ENCODE measurements at places on chromosomes 3 and 15.

GRCh38 chr3:67228136-67228535, 230.0 kb downstream of the KBTBD8 start:
- no peak for DNase-seq

DNA sequence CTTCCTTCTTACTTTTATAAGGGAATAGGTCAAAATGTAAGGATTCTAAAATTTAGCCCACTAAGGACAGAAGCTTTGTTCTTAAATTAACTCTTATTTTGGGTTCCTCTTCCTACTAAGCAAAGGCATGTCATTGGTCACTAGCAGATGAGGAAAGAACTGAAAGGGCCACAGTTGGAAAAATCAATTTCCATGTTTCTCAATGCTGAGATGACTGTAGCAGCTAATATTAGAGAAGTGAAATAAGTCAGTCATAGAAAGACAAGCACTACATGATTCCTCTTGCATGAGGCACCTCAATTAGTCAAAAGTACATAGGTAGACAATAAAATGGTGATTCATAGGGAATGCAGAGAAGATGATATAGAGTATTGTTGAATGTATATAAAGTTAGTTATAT, 353.7 kb downstream of the RSL24D1 start:
- no peak for DNase-seq

DNA sequence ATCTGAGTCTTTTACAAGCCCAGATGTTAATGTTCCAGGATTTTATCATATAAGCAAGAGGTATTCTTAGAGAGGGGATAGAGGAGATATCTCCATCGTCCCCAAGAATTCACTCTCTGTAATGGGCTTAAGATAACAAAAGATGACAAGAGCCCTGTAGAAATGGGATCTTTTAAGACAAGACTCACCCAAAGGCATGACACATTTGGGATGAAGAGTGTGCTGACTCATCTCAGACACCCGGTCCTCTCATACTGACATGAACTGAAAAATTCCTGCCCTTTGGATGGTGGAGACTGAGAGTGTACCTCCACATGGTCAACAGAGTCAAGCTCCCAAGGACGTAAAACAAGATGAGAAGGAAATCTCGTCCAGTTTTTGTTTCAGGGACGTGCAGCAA, 11.0 kb downstream of the LEKR1 start:
- no peak for DNase-seq

DNA sequence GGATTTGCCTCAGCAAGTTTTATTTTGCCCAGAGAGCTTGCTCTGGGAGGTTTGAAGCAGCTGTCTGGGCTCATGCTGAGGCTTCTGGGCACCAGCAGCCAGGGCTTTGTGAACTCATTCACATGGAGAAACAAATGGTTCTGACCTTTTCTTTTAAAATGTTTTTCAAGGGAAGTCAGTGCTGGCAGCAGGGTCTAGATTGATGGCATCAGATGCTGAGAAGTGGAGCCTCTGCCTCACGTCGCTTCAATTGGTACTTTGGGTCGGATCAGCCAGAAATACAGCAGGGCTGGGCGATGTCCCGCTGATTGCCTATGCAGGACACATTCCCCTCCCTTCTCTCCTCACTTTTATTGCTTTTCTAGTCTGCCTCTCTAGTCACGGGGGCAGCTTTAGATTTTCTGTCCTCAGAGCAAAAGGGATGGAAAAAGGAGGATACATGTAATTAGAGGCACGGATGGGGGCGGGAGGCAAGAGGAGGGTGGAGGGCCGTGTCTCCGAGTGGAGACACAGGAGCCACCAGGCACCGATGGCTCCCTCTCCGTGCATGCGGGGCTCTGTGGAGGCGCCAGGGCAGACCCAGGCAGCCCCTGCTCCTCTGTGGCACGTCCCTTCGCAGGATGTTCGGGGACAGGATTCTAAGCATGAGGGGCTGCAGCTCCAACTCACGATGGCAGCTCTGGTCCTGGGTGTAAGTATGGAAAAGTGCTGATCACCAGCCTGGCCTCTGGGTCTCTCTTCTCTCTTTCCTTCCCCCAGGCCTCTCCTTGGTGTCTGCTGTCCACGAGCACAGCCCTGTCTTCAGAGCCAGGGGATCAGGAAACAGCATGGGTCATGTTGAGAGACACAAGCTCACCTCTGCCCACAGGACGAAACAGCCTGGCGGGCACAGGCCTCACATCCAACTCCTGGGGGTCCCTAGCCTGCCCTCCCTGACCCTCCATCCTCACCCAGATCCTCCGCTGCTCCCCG, 116.1 kb downstream of the FAM43A start:
- DNase-seq: no peak

DNA sequence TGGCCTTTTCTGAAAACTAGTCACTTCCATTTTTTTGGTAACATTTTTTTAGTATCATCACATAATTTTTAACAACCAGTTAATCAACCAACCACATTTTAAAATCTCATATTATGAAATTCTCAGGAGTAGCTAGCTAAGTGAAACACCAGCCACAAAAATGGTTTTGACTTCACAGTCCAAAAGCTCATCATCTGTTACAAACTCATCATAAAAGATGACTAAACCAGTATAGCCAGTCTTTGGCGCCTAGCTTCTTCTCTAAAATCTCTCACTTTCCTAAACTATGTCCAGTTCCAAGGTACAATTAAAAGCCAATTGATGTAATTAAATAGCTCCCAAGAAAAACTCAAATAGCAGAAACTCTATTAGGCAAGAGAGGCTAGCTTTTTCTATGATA, 88.2 kb upstream of the ZNF385D start:
- DNase-seq: no peak

GRCh38 chr3:15327941-15328340, 4.4 kb downstream of the SH3BP5 start:
- DNase-seq: no peak

DNA sequence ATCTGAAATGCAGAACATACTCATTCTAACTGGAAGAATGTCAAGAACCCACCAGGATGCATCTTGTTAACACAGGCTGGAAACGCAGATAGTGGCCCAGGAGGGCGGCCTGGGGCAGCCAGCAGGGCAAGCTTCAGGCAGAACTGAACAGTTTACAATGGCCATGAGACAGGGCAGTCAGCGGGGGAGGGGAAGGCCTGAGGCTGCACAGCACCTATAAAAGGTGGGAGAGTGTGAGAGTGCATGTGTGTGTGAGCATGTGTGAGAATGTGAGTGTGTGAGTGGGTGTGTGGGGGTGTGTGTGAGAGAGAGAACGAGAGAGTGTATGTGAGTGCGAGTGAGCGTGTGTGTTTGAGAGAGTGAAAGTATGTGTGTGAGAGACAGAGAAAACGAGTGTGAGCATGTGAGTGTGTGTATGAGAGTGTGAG, 26.8 kb upstream of the SLCO2A1 start:
- no peak for DNase-seq

DNA sequence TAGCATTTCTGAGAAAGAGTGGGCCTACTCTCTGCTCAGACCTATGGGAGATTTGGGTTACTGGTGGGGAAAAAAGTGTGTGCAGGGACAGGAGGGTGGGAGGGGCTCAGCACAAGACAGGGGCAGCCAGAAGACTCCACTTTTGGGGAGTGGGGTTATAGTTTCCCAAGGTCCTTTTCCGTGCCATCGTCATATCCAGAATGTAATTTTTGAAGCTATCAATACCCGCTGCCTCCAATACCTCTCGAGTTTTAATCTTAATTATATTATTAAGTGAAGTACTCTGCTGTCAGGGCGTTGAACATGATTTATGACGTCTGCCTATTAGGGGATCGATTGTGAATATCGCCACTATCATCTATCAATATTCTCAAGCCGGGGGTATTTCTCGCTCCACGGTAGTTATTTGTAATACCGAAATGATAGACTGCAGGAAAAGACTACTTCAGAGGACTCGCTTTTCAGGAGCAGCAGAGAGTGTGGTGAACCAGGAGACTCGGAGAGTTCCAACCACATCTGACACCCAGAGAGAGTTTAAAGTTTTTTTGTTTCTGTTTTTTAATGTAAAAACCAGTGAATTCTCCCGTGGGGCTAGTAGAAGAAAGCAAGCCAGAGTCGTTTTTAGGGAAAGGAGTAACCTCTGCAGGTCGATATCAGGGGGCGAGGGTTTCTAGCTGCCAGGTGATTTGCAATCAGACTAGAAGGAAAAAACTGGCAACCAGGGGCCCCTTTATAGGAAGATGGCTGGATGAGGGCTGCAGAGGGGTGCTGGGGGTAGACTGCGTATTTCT, 20.6 kb downstream of the NR2F2 start:
- DNase-seq: no peak

DNA sequence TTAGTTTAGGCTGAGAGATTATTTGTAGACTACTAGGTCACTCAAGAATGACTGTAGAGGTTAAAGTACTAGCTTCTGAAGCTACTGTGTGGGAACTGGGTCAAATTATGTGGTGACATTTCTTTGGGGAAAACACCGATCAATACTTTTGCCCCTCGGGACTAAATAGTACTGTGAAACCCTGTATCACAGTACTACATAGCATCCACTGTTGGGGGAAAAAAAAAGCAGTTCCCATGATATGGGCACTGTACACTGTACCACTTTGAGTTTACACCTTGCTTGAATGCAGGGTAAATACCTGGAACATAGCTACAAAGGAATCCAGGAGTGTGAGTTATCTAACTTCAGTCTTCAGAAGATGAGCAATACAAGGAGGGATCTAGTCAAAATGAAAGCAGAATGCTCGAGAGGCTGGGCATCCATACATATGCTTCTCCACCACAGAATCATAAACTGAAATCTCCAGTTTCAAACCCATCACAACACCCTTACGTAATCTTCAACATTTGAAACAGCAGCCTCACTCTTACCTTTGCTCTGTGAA, 311.4 kb downstream of the UNC13C start:
- DNase-seq: no peak

DNA sequence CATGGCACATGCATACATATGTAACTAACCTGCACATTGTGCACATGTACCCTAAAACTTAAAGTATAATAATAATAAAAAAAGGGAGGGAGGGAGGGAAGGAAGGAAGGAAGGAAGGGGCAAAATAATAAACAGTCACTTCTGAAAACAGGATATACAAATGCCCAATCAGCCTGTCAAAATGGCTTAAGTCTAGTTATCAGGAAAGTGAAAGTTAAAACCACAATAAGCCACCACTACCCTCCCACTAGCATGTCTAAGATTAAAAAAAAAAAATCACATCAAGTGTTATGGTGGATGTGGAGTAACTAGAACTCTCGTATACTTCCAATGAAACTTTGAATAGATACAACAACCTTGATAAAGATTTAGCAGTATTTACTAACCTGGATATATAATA, 145.6 kb upstream of the GMNC start:
- DNase-seq: no peak

DNA sequence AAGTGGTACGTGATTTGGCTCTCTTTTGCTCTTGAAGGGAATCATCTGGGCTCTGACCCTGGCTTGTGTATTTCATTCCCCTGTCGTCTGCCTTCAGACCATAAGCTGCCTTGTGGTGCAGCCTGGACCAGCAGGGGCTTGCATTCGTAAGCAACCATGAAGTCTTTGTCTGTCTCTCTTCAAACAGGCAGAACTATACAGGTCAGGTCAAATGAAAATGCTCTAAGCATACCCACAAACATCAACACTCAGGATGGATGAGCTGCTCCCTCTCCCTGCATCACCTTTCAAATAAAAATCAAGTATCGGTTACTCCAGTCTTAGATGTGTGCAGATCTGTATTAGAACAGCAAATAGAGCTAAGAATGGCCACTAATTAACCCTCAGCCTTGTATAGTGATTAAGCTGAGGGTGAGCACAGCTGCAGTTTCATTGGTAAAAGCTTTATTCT, 268.6 kb upstream of the UBE2E1 start:
- DNase-seq: no peak

DNA sequence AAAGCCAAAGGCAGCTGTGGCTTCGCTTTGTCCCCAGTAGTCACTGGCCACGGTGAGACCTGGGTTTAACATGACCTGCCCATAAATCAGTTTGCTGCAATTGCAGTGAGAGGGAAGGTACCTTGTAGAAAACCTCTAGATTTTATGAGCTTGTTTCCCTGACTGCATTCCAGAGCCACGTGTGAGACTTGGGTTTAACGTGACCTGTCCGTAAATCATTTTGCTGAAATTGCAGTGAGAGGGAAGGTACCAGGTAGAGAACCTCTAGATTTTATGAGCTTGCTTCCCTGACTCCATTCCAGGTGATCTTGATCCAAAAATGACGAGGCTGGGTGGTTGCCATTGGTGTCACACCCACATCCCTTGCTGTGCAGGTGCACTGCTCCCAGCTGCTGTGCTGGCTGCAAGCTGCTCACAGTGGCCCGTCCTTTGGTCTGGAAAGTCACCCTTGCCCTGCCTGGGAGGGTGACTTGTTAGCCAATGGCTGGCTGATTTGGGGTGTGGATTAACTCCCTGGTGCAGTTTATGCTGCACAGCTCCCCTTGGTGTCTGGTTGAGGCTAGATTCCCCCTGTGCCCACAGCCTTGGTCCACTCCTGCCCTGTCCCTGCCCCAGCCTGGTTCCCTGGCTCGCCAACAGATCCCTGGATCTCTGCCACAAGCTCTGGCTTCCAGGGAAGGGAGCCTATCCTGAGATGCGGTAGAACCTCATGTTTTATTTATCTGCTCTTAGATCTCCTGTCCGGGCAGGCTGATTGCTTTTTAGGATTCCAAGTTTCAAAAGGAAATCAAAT, 192.7 kb upstream of the CTDSPL start:
- DNase-seq: no peak

DNA sequence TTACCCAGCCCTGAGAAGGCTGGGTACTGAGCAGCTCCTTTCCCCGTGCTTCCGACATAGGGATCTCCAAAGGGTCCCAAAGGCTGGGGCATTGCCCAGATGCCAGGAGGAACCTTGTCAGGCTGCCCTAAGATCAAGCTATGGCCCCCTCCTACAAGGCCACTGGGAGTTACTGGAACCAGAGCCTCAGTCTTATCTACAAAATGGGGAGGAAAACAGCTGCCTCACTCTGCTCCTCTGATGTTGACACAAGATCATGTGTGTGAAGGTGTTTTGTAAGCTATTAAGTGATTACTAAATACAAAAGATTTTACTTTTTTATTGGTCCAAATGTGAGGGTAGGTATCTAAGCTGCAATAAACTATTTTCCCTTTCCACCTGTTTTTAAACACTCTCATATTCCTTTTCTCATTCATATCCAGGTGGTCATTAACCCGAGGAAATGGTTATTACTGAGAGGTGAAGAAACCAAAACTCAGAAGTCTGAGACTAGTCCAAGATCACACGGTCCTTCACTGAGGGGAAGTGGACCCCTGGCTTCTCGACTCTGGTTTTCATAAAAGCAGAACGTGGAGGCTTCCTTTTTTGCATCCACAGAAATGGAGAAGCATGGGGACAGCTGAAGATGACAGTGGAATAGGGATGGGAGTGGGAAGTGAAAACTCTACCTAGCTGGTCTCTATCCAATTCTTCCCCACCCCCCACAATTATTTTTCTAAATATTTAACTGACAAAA, 1.7 kb downstream of the ARPIN start:
- no peak for DNase-seq

DNA sequence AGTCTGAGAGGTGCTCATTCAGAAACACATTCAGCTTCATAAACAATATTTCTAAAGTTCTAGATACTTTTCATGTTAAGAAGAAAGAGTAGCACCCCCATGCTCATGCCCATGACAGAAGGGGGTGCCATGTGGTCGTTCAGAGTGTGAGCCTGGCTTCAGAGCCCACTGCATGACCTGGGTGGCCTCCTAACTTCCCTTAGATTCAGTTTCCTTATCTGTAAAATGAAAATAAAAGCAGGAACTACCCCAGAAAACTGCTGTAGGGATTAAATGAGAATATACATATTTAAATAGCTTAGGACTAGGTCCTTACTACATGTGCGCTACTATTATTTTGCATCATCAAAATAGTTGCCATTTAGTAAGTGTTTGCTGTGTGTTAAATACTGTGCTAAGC, 69.2 kb downstream of the ABHD5 start:
- DNase-seq: no peak
